Naive thymus-derived CD4-positive, alpha-beta T cell (primary cell): ENCODE measurements at places on chromosomes 2 and 18. TPM values are rescaled to one million over a fixed set of nuclear protein-coding genes. Genes with fewer than 3 reads are reported as not detected.

DNA sequence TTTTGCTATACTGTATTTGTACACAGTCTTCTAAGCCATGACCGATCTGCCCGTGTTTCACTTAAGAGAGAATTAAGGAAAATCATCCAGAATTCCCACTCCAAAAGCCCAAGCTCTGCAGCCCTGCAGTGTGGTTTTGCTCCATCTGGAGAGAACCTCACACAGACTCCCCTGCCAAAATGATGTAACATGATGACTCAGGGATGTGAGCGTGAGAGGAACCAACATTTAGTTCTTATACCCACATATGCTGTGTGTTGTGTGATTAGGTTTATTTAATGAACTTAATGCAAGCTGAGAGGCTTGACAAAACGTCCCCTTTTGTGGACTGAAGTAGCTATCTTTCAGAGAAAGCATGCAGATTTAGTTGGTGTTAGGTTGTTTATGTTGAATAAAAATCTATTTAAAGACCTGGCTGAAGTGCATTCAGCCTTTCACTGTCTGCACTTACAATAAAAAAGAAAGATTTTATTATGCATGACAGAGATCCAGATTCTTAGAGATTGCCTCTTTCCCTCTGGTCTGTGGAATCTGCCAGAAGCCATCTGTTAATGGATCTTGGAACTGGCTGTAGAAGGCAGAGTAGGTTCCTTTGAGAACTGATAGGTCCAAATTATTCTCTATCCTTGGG, 6.3 kb downstream of the RAB12 start:
- no peak for DNase-seq

The FAM136A gene
- total RNA-seq = 16.2 TPM

The COMMD1 gene
- 15.6 TPM for total RNA-seq

DNA sequence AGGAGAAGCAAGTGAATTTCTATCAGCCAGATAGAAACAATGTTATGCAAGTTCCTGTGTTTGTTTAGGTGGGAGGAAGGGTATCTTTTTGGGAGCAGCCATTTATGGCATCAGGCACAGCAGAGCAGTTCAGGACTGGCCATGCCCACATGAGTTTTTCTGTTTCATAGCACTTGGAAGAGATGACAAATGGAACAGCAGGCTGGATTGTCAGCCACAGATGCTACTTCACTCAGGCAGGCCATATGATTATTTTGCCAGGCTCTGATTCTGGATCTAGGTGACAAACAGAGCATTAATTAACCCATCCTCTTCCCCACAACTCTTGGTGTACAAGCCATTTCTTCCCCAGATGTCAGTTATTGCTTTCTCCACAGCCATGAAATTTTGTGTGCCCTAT, 63.8 kb downstream of the GALNT13 start:
- DNase-seq = no peak

DNA sequence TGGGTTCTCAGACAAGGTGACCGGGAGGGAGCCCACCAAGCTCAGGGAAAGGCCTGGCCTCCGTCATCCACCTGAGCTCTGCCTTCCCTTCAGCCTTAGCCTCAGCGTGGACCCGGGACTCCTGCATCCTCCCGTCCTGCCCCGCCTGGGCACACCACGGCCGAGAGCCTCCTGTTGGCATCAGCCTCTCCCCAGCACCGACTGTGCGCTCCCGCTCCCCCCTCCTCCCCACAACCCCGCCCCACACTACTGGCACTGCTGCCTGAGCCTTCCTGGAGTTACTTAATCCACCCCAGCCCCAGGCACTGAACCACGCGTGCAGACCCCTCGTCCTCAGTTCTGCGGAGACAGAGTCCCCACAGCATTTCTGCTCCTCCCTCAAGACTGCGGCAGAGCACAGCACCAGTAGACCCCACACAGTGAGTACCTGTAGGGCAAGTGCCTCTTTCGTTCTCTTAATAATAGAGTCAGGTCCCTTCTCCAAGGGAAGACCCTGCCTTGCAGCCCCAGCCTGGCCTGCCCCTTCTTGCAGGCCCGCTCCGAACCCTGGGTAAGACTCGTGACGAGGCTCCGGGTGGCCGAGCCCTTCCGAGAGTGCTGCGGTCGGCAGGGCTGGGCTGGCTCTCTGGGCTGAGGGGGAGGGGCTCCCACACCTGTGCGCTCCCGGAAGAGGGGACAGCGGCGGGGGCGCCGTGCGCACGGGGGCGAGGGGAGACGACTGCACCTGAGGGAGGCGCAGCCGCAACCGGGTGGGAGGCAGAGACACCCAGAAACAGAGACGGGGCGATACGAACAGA, at the start of gene AMER3:
TSS of gene AMER3 (plus strand) at position 285 of the 797 bp plus-strand sequence. CDS start 6,533 bp downstream, outside the sequence.
- no peak for DNase-seq

The DSC3 gene
- not detected for total RNA-seq

The UPP2 gene
- total RNA-seq = not detected
